Tibial artery (tissue), 4 donors: ENCODE measurements at places on chromosomes 13 and 19.

- DNase-seq: peak; percentile 67
Observed at GRCh38 chr13:28622286-28622685, 36.6 kb upstream of the POMP start.

GRCh38 chr19:52946322-52947310, 16.1 kb downstream of the ZNF816 start:
- no peak for DNase-seq

- DNase-seq: no peak
Observed at GRCh38 chr19:42412227-42412626, 15.0 kb downstream of the LIPE start.

DNA sequence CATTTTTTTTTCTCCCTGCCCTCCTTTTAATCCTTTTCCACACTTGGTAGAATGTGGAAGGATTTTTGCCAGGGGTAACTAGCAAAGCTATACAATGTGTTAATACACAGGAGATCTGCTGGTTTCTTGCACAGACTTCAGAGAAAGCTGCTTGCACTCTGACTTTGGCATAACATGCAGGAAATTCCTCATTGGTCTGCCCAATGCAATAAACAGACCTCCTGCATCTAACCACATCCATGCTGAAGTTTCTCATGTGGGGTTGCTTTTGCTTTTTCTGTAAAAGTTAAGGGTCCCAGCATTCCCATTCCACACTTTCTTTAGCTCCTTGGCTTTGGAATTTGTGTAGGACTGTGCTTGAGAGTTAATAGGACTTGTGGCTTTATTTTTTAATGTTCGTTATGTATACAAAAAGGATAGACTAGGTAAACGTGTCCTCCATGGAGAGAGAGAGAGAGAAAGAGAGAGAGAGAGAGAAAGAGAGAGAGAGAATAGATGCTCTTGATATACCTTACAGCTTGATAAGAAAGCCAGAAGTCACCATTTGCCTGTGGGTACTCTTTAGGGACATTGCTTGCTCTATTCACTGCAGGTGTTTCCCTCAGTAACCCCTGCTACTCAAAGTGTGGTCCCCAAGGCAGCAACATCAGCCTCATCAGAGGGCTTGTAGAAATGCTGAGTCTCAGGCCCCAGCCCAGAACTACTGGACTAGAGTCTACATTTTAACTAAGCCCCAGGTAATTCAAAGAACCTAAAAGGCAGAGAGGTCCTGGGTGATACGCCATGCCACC, 170.5 kb downstream of the SHISA2 start:
- no peak for DNase-seq

GRCh38 chr13:29902632-29903305, 52.4 kb upstream of the UBL3 start:
- no peak for DNase-seq

- no peak for DNase-seq
Observed at GRCh38 chr19:40139533-40140287, 49.0 kb upstream of the ZNF780A start.

DNA sequence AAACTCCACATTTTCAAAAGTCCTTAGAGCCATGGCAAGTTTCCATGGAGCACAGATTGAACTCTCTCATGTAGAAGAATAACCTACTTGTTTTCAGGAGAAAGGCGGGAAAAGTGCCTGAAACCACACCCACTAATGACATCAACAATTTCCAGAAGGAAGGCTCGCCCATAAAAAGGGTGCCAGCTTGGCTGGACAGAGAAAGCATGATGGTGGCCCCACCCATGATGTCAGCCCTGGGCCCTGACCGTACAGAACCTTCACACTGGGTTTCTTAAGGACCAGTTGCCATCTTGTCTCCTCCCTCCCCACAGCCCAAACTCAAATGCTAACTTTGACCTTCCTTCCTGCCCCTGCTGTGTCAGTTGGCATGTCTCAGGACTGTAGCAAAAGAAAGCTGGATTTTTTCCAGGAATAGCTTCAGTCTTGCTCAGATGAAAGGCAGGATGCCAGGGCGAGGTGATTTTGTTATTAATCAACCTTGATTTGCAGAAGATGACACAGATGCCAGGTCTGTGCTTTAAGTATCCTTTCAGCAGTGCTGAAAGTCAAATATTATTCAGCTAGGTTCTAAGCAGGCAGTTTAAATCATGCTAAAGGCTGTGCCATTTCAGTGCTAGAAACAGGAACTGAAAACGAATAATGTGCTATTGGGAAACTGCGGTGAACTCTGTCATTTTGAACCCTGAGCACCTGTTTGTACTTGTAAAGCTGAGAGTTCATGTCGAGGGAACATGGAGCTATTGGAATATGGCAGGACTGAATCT, 89.5 kb upstream of the RFC3 start:
- DNase-seq: peak; percentile 22

GRCh38 chr13:46905249-46905648, 8.4 kb upstream of the HTR2A start:
- DNase-seq: no peak

- peak; percentile 23 for DNase-seq
Observed at GRCh38 chr13:93635616-93636032, 409.0 kb downstream of the GPC6 start.
